NCI-H1694 (cell line): ENCODE measurements at places on chromosomes 4 and X.

DNA sequence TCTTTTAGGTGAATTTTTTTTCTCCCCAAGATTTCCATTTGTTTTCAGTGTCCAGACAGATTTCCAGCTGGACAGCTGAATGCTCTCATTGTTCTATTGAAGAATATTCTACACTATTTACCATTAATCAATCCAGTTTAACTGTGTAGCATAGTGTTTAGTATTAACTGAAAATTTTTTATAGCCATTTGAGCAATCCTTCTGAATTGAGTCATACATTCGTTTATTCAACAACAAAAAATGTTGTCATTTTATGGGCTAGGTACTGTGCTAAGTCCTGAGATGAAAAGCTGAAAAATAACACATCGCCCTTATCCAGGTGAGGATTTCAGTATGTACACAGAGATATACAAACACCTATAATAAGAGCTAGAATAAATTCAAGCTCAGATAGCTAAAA is 223.3 kb downstream of the COL25A1 start:
- no peak for DNase-seq

DNA sequence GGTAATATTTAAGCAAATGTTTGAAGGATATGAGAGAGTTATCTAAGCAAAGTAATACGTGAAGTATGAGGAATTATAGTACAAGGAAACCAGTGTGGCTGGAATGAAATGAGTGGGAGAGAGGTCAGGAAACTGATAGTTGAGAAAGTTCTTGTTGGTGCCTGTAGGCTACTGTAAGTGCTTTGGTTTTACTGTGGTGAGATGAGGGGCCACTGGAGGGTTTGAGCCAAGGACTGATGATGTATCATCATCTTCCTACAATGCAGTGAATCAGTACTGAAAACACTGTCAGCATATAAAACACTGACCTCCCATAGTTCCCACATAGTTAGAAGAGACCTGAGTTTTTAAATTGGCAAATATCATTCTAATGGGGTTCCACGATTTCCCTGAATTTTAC is 367.5 kb upstream of the CTSO start:
- DNase-seq = no peak

- no peak for DNase-seq
These were observed 142.2 kb downstream of the DKK2 start for GRCh38 chr4:106893903-106894302.

DNA sequence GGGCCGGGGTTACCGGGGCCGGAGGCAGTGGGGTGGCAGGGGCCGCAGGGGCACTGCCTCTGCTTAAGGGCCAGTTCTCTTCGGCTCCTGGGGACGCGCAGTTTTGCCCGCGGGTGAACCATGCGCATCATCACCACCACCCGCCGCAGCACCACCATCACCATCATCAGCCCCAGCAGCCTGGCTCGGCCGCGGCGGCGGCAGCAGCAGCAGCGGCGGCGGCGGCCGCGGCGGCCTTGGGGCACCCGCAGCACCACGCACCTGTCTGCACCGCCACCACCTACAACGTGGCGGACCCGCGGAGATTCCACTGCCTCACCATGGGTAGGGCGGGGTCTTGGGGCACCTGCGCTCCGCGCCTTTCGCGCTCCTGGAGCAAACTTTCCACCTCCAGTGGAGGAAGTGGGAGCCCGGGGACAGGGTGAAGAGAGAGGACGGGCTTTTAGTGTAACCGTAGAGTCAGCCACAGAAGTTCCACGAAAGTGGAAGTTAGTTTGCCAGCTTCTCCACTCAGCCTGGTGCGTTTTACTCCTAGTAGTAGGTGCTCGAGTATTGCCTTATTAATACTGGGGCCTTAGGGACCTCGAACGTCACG is 729 bp downstream of the GSX2 start:
- no peak for DNase-seq

DNA sequence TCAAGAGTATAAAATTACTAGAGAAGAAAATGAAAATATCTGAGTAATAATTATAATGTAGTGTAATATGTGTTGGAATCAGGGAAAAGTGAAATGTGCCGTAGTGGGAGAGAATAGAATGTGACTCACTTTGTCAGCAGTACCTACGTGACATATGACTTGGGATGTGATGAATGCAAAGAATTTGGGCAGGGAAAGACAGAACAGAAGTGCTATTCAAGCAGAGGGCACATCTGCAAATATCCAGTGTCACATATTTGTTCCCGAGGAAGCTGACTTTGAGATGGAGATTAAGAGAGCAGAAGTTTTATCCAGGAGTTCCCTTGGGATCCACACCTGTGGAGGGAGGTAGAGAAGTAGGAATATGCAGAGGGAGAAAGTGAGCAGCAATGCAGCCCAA is 69.3 kb upstream of the HS3ST1 start:
- DNase-seq = no peak

DNA sequence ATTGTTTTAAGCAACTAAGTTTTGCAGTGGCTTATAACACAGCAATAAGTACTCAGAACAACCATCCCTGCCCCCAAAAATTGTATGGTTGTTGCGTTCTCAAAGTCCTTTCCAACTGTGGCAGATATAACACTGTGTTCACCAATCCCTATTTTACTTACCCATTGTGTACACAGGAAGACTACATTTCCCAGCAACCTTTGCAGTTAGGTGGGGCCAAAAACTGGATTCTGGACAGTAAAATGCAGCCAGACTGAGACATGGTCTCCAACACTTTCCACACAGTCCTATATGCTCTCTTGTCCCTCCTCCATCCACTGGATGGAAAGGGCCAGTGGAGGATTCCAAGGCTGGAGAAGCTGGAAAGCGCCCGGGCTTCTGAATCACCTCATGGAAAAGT is 523.6 kb downstream of the BCOR start:
- DNase-seq = no peak

- DNase-seq = no peak
These were observed 57.6 kb upstream of the FAT1 start for GRCh38 chr4:186781032-186781917.

- no peak for DNase-seq
These were observed 59.3 kb downstream of the ZNF674 start for GRCh38 chrX:46485897-46486296.

DNA sequence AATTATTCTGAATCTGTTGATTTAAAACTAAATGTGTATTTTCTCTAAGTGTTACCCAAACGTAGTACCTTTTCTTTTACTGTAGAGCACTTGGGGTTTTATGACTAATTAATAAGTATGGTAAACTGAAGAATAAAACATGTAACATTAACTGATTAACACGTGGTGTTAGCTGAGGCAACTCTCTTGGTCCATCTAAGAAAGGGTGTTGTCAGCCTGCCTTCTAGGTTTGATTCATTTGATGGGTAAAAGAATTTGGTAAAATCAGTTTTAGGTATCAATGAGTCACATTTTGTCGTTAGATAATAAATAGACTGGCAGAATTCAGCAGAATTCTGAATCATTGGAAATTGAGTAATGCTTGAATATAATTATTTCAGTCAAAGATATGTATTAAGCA is 99.7 kb downstream of the AFF1 start:
- DNase-seq = no peak

DNA sequence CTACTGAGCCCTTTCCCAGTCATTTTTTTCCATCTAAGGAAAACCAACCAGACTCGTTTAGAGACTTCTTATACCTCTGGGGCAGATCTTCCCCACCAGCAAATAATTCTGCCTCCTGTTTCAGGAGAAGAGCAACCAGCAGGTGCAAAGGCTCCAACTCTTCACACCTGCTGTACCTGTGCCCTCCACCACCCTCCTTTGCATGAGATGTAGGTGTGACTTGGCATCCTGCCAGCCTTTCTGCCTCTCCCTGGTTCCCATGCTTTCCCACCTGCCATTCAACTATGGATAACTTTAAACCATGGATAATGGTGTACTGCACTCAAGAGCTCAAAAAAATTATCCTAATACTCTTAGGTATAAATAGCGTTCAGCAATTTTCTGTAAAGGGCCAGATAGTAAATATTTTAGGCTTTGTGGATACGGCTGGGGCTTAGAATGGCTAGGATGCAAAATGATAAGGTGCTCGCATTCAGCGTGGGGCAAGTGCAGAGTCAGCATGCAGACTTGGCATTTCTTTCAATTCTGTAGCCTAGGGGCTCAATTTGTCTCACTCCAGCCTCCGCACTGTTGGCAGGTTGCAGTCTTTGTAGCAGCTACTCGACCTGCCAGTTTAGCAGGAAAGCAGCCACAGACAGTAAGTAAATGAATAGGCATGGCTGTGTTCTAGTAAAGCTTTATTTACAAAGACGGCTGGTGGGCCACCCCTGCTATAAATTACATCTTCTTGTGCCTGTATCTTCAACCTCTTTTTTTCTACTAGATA is 79.8 kb downstream of the HCCS start:
- no peak for DNase-seq

- DNase-seq = no peak
These were observed 41.5 kb downstream of the DCTD start for GRCh38 chr4:182875453-182876405.

DNA sequence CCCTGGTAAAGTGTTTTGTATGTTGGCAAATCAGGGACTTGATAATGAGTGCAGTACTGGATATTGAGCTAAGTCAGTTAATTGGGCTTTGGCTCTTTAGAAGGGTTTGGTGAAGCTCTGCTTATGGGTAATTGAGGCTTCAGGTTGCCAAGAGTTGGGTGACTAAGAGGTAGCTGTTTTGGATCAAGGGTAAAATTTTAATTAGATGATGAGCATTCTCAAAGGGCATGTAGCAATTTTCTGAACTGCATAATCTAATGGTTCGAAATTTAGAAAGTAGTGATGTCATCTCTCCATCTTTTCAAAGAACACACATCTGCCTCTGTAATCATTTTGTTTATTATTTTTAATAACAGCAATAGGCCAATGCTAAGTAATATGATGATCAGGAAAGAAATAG is 5.5 kb upstream of the TRIM2 start:
- DNase-seq = no peak

DNA sequence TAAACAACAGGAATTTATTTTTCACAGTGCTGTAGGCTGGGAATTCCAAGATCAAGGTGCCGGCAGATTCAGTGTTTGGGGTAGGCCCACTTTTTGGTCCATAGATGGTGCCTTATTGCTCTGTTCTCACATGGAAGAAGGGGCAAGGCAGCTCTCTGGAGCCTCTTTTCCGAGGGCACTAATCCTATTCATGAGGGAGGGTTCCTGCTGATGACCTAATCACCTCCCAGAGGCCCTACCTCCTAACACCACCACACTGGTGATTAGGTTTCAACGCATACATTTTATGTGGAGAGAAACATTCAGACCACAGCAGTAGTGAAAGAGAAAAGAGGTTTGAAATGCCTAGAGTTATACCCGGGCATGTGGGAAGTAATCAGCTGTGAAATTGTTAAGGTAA is 1.4 kb upstream of the POLA1 start:
- no peak for DNase-seq

DNA sequence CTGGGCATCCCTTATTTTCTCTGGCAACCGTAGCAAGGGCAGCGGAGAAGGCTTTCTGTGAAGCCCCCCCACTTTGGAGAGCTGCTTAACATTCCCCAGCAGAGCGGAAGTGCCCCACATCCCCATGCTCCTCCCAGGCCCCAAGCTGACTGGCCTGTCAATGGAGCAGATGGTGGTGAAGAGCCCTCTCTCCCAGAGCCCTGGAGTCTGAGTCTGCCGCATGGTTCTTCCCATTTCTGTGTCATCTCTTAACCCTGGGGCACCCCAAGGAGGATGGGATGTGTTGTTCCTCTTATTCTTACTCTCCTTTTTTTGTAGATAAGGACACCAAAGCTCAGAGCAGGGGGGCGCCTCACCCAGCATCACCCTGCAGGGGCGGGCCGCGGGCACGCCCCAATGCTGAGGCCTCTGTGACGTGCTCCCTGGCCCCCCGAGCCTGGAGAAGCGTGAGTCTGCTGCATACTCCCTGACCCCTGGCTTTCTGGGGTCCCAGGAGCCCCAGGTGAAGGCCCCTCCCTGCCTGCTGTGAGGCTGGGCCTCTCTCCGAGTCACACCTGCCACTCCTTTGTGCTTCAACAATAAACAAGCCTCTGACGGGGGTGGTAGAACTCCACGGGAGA is 35.9 kb downstream of the ADRA2C start:
- DNase-seq = no peak

DNA sequence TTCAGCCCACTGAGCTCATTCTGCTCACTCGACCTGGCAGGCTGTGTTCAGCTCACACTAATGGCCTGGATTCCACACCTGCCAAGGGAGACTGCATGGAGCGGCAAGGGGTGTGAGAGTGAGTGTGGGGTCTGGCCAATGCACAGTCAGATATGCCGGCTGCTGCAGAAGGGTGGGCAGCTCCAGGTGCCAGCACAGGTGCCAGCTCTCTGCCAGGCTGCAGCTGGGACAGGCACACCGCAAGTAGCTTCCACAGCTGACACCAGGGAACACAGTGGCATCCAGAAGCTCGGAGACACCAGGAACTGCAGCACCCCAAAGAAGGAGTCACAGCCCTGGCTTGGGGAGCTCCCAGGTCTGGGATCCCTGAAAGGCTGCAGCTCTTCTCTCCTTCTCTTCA is 83.7 kb downstream of the PRDM5 start:
- DNase-seq = no peak

GRCh38 chrX:2691543-2692220 is 587 bp downstream of the CD99 start:
- DNase-seq = no peak

DNA sequence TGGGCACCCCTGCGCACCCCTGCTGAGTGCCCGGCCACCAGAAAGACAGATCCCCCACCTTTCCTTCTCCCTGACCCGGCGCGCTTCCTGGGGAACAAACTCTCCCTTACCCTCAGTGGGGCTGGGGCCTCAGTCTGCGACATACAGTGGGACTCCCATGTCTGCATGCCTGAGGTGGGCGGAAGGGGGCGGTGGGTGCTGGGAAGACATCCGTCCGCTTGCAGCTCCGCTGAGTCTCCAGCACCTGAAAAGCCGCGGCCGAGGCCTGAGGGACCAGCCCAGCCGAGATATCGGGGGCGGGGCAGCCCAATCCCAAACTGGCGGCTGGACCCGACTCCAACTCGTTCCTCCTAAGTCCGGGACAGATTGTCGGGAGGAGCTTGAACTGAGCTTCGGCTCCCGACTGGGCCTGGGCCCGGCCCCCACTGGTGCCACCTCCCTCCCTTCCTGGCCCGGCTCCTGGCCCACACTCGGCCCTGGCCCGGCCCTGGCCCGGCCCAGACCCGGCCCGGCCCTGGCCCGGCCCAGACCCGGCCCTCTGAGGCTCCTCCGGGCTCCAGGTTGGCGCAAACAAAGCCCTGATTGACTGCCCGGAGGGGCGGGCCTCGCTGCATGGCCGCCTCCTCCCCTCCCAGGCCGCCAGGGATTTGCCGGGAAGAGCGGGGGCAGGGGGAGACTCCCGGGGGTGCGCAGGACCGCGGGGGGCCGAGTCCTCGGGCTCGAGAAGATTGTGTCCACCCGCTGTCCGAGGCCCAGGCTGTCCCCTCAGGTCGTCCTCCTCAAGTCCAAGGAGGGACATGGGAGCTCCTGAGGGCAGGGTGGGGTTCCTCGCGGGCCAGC is 877 bp upstream of the SLC16A2 start:
- peak; percentile 28 for DNase-seq

- no peak for DNase-seq
These were observed 12.0 kb downstream of the SPON2 start for GRCh38 chr4:1160351-1160750.

DNA sequence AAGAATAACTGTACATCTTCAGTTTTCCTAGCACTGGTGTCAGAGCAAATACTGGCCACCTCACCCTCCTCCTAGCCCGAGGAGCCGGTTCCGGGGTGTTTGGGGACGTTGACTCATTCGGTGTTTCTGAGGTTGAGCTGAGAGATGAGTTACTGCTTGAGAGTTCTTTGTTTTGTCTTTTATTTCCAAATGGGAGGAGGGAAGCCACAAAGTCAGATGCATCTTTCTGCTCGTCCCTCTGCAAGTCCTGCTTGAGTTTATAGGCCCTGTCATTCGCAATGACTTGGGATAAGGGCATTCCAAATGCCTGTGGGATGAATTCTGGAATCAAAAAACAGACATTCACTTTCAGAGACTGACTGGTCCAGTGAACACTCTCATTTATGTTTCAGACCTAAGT is 77.5 kb downstream of the HCCS start:
- DNase-seq = no peak
